Hair follicle dermal papilla cell (primary cell): ENCODE measurements at places on chromosomes 1 and 21. TPM values are rescaled to one million over a fixed set of nuclear protein-coding genes. Genes with fewer than 3 reads are reported as not detected.

Gene KLHDC9
- total RNA-seq: 0.65 and 2.2 TPM in 2 replicates

Gene ASCL5
- total RNA-seq: not detected in 2 replicates

Gene PCAT6
- not detected in 2 replicates for total RNA-seq

Gene WNT4
- total RNA-seq: 0.36 and 1.8 TPM in 2 replicates

Gene CENPL
- total RNA-seq: 7.8 and 8.5 TPM in 2 replicates

Gene ITLN2
- not detected in 2 replicates for total RNA-seq

Gene LRRN2
- total RNA-seq: not detected in 2 replicates

Gene SMYD3
- 36.6 and 56.0 TPM in 2 replicates for total RNA-seq

Gene SAMSN1
- not detected in 2 replicates for total RNA-seq

Gene KRTAP11-1
- not detected in 2 replicates for total RNA-seq

Gene CYP4A22
- total RNA-seq: not detected in 2 replicates

Gene CDCA8
- 1.8 and 2.1 TPM in 2 replicates for total RNA-seq

Gene LRRC53
- not detected in 2 replicates for total RNA-seq

Gene NTMT2
- total RNA-seq: not detected in 2 replicates

Gene CFAP141
- total RNA-seq: not detected in 2 replicates

Gene CGN
- total RNA-seq: 0.12 TPM in 1 of 2 replicates, not detected in the other

Gene LY9
- not detected in 2 replicates for total RNA-seq
